ENCODE measurements at places on chromosomes 16 and 17.
A peak's percentile ranks its signal among the peaks of the same experiment; 100 is the strongest.

GRCh38 chr16:87229230-87230188, 87.7 kb downstream of the C16orf95 start:
- DNase-seq = no peak

- DNase-seq = no peak
These were observed at the start of gene NOG for GRCh38 chr17:56593646-56594319. Gene NOG, plus strand, starts transcription at chr17:56593699. Its CDS starts 525 bp downstream, at chr17:56594224.

GRCh38 chr16:14289692-14290340, 218.7 kb downstream of the MRTFB start:
- no peak for DNase-seq

- DNase-seq = no peak
These were observed 11.9 kb downstream of the STAC2 start for GRCh38 chr17:39213852-39214251.

DNA sequence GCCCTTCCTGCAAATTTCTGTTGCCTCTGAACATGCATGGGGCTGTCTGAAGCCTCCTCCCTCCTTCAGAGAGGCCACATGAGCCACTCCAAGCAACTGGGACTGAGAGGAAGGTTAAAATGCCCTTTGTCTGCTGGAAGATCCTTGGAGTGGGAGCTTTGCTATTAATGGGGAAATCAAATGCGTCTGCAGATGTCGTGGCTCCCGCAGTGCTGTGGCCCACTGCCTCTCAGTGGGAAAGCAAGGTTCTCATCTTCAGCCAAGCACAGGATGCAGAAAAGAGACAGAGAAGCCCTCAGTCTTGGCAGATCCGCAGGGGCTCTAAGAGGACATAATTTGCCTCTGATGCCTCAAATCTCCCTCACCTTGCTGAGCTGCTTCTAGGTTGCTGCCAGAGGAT, 34.8 kb downstream of the PEMT start:
- no peak for DNase-seq

DNA sequence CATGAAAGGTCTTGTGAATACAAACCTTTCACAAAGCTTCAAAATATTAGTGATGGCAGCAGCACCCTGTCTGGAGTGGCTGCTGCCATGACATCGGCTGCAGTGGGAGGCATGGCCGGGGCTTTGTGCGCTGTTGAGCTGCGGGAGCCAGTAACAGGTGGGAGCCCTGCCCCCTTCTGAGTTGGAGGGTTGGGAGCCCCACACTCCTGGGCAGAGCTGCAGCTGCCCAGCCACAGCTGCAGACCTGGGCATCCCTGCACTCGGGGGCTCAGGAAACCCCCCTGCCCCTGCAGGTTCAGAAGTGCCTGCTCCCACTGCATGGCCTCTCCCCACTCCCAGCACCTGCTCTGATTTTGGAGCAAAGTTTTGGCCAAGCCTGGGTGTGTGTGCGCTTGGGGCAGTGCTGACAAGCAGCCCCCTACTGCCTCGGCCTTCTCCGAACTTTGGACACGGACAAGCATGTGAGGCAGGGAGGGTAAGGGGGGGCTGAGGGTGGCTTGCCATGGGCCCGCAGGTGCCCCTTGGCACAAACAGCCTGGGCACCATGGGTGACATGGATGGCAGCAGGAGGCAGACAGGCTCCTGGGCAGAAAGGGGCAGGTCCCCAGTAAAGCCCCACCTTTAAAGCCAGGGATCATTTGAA, 42.7 kb downstream of the IST1 start:
- DNase-seq = no peak

- DNase-seq = no peak
These were observed 49.8 kb downstream of the MPRIP start for GRCh38 chr17:17091856-17092756.

- peak; percentile 93 for DNase-seq
These were observed at the start of gene CYB5D1 for GRCh38 chr17:7857713-7858521. Gene CYB5D1, plus strand, starts transcription at chr17:7858003. Its CDS starts 132 bp downstream, at chr17:7858135.

DNA sequence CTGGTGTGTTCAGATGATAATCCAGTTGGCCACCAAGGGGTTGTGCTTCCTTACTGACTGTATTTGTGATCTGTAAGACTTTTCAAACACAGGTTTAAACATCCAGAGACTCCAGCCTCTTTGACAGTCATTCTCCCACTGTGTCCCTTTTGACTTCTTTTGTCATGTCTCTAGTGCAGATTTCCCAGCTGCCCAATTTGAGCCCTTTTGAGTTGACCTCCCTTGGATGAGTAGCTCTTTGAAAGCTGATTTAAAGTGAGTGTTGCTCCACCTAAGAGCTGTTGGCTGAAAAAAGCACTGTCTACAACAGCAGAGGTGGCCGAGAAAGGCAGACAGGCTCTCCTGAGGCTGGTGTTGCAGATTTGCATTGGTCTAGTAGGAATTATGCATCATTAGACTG, 188.4 kb upstream of the TBX2 start:
- no peak for DNase-seq

DNA sequence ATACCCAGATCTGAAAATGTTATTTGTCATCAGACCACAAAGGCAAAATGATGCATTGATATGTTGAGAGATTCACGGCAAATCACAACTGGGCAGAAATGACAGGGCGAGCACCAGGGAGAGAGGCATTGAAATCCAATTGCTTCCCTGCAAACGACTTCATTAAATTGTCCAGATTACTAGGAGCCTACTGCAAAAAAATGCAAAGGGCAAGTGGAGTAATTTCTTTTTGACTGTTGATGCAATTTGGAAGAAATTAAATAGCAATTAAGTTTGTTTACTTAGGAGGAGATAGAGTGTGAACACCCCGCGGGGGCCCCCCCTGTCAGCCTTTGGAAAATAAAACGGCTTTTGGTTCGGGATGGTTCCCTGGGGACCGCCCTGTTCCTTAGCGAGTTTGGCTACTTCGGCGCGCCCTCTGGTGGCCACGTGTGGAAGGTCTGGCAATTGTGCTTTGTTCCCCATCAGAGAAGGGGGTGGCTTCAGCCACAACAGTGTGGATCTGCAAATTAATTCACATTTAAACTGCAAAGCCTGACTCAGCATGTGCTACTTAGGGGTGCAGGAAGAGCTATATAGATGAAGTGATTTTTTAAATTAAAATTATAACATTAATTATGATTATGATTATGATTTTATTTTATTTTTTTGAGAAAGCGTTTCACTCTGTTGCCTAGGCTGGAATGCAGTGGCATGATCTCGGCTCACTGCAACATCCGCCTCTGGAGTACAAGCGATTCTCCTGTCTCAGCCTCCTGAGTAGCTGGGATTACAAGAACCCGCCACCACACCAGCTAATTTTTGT, 14.5 kb upstream of the TMC7 start:
- DNase-seq = peak; percentile 86

DNA sequence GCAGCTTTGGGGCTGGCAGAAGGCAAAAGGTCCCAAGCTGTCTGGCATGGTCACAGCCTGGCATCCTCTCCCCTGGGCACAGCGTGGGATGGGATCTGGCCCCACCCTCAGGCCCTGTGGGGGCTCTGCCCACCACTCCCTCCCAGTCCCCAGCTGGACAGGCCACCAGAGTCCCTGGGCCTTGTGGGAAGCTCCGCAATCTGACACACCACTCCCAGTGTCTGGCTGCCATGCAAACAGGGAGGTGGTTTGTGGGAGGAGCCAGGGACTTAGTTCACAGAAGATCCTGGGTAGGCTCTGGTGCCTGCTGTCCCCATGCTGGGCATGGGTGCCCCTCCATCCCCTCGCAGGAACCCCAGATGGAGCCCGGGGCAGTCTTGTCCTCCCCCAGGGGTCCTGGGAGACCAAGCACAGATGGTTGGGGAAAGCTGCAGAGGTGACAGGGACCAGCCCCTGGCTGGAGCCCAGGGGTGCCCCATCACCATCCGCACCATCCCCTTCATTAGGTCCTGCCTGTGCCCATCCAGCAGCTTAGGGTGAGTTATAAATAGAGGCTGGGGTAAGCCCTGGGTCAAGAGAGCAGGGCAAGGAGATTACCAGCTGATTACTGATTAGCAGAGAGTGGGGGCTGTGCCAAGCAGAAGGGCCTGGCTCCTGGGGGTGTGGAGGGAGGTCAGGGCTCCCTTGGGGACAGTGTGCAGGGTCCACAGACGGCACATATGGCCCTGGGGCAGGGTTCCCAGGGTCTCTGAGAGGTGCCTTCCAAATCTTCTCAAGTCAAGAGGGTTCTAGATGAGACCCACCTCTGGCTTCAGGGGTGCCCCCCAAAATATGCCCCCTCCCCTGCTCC, 6.2 kb downstream of the FSCN2 start:
- DNase-seq = no peak

DNA sequence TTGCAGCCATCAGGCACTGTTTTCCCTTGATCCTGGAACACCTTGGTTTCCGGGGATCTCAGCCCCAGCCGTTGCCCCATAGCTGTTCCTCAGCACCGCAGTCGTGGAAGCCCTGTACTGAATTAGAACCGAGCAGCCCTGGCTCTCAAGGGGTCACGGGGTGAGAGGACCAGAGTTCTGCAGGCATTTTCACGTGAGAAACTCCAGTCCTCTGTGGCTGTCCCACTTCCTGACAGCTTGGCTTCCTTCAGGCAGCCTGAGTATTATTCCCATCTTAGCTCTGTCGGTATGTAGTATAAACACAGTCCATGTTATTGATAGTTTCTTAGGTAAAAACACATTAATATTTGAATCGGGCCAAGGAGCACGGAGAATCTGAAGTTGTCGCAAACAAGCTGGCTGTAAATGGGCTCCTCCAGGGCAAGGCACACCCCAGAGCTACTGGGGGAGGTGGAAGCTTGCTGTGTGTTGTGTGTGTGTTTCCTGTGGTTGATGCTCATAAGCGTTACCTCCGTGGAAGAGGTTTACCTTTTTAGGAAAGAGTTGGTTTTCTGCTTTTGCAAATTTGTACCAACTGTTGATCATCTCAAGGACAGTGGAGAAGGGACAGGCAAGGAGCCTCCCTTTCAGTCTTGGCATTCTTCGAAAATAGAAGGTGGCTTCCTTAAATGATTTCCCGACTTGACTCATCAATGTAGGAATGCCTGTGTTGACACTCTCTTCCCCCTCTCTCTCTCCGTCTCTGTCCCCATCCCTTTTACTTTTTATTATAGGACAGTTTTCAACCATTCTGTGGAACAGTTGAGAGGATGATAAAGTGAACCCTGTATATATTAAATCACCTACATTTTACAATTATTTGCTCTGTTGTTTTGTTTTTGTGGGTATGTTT, 208.9 kb upstream of the CHMP6 start:
- no peak for DNase-seq

DNA sequence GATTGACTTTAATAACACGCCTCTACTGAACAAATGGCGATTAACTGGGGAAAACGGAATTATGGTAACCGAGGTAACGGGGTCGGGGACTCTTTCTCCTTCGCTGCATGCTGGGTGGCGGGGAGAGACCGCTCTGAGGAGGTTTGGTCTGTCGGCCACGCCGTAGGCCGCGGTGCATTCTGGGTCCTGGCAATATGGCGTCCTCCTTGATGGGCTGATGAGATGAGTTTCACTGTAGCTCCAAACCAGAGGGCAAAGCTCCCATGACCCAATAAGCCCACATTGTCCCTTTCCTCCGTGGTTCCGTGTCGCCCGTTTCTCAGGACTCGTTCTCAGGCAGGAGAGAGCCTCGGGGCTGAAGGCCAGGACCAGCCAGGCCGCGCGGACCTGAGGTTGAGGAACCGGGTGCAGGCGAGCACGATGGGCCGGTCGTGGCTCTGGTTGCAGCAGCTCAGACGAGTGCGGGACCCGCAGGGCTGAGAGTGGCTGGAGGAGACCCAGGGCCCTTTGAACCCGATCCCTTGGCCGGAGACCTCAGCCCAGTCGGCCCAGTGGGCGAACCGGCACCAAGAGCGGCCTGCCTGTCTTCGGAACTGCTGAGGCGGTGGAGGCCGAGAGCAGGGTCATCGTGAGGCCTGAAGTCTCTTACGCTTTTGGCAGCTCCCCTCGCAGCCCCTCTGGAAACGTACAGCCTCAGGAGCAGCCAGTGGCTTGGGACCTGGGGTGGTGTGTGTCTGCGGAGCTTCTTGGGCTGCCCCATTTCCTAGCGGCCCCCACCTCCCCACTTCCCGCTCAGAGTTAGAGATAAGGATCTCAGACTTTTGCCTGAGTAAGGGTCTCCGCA, at the start of gene RPTOR:
Gene RPTOR (plus strand): TSS at position 184 of the 844 bp plus-strand sequence. CDS start 792 bp downstream, outside the sequence.
- peak; percentile 90 for DNase-seq

DNA sequence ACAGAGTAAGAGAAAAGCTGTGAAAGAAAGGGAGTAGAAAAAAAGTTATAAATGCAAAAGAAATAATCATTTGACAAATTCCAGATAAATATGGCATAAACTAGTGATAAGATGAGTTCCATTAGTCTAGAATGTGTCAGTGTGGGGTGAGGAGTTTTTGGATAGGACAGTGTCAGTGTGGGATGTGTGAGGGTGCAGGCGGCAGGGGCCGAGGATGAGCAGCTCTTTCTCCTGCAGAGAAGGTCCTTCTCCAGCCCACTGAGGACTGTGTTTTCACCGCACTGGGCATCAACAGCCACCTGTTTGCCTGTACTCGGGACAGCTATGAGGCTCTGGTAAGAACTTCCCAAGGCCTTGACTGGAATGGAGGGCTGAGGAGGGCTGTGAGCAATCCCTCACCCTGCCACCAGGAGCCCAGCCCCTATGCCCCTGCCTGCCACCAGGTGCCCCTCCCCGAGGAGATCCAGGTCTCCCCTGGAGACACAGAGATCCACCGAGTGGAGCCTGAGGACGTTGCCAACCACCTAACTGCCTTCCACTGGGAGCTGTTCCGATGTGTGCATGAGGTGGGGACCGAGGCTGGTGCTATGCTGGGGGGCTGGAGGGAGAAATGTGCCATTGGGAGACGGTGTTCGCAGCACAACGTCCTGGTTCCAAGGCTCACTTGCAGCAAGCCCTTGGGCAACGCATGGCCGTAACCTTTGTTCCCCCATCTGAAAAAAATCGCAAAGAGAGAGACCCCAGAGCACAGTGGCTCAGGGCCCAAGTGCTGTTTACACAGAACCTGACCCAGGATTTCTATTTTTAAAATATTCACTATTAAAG, 13.1 kb downstream of the RAPGEFL1 start:
- DNase-seq = no peak

DNA sequence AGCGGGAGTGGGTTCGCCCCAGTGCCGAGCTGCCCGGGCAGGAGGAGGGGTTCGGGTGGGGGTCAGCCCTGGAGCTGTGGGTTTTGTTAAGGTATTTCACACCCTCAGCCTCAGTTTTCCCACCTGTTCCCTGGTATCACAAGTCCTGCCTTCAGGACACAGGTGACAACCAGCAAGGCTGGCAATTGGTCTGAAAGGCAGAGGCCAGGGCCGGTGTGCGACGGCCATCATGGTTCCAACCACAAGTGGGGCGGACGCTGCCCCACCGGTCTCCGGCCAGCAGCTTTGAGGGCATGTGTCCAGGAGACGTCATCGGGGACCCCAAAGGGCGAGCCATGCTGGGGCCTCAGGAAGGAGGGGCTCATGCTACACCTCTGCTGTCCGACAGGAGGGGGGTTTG, 10.8 kb downstream of the ZNF469 start:
- no peak for DNase-seq

GRCh38 chr17:48177816-48178215, 70.2 kb downstream of the SNX11 start:
- no peak for DNase-seq

- DNase-seq = no peak
These were observed 393.1 kb downstream of the CNTNAP4 start for GRCh38 chr16:76670125-76670857.

DNA sequence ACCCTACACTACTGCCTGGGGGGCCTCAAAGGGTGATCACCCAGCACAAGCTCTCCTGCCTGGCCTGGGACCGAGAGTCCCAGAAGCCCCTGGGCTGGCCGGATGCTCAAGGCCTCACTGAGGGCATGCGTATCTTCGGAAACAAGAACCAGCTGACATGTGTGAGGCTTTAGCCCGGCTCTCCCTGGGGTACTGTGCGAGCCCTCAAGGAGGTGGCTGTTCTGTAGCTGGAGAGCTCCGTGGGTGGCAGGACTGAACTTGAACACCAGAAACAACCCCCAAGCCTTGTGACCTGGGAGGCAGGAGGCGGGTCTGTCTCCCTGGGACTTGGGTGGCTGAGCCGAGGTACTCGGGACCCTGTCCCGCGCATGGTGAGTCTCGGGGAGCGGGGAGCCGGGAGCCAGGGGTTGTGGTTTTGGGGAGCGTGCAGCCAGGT, 7.0 kb downstream of the DPEP1 start:
- DNase-seq = no peak

Data from substantia nigra (tissue), 51 donors.